Thoracic aorta (tissue), 2 donors: ENCODE measurements at places on chromosomes 3 and 15.

- H3K27me3 ChIP-seq, result no peaks in the 10 kb centered on the region
- no peak overlapping the region for H3K27ac ChIP-seq
- no peaks in the 10 kb centered on the region for H3K36me3 ChIP-seq
- H3K4me3 ChIP-seq, result no peak overlapping the region
These were observed 66.1 kb upstream of the SPATA12 start for GRCh38 chr3:56994391-56994790.

DNA sequence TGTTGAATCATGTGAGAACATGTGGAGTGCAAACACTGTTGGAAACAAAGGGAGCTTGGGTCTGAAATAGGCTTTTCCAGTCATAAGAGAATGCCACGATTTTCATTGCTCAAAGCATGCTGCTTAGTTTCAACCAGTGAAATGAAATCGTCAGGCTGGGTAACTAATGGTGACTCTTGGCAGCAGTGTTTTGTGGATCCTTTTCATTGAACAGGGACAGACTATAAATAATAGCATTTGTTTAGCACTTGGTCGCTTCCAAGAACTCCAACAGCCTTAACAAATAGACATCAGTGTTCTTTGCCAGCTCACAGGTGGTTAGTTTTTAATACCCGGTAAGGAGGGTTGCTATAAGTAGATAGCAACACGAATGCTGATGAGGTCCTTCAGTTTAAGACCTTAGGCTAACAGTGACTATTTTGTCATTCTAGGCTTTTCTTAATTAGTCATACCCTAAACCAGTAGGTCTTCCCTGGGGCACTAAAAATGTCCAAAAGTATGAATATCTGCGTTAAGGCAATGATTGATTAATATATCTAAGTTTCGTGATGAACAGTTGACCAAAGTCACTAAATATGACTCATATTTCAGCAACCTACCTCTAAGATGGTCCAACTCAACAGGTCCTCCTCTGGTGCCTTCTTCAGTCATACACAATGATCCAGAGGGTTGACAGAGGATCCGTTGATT is 15.8 kb downstream of the TP63 start:
- no peak for DNase-seq
- H3K4me3 ChIP-seq, result no peak overlapping the region
- H3K36me3 ChIP-seq, result no peaks in the 10 kb centered on the region
- no peaks in the 10 kb centered on the region for H3K4me1 ChIP-seq

- H3K4me3 ChIP-seq, result no peak overlapping the region
- no peaks in the 10 kb centered on the region for H3K27me3 ChIP-seq
- H3K36me3 ChIP-seq, result peaks cover 10% of the 10 kb centered on the region
- DNase-seq, result no peak
These were observed 13.4 kb downstream of the IFT57 start for GRCh38 chr3:108208831-108209230.

DNA sequence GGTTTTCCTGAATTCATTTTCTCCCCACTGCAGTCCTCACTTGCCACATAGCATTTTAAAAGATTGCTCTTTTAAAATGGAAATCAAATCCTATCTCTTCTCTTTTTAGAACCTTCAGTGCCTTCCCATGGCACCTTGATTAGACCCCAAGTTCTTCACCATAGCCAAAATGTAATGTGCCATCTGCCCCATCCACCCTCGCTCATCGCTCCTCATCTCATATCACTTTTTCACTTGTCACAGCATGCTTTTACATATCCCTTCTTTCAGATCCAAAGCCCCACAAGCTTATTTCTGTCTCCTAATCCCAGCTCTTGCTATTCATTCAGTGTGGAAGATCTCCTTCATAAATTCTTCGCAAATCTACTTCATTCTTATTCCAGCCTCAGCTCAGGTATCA is 161.7 kb downstream of the CD47 start:
- peaks cover 14% of the 10 kb centered on the region for H3K4me1 ChIP-seq
- H3K27me3 ChIP-seq, result no peaks in the 10 kb centered on the region
- no peak overlapping the region for H3K4me3 ChIP-seq
- no peak overlapping the region for H3K27ac ChIP-seq
